ENCODE measurements at places on chromosomes 7 and 10.

GRCh38 chr7:43362652-43363034 is 220.3 kb upstream of the STK17A start:
- no peak for DNase-seq

DNA sequence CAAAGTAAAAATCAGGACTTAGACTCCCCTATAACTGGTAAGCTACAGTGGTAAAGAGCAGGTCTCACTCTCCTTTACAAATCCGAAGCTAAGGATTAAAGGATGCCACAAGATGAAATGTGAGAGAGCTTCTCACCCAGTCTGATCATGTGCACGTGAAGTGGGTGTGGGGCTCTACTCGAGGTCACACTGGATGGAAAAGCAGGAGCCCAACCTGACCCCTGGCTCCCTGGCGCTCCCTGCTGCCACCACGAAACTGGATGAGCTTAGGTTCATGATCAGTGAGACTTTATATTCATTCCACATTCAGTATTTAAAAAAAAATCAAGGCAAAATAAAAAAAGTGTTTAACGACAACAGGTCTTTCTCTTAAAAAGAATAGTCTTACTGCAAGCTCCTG is 21.7 kb upstream of the FOXI2 start:
- DNase-seq: no peak

GRCh38 chr10:2791774-2792443 is 275.4 kb upstream of the PFKP start:
- peak; percentile 32 for DNase-seq

- DNase-seq: no peak
Observed at GRCh38 chr7:78062214-78062613, 263.6 kb downstream of the PHTF2 start.

- DNase-seq: no peak
Observed at GRCh38 chr7:110336423-110336822, 754.5 kb upstream of the LRRN3 start.

- DNase-seq: no peak
Observed at GRCh38 chr10:77240041-77240652, 397.5 kb downstream of the KCNMA1 start.

DNA sequence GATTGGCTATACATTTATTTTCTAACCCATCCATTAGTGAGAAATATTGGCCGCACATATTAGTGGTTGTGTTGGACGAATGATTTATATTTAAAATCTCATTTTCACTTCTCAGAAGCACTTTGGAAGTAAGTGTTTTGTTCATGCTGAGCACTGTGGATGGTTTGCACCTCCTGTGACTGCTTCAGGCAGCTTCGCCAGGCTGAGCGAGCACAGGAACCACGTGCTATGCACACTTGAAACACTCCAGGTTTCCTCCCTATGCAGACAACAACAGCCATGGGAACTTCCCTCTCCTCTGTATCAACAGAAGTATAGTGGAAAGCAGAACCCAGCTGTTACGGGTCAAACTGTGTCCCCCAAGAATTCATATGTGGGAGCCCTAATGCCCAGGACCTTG is 67.3 kb upstream of the WDR11 start:
- no peak for DNase-seq

DNA sequence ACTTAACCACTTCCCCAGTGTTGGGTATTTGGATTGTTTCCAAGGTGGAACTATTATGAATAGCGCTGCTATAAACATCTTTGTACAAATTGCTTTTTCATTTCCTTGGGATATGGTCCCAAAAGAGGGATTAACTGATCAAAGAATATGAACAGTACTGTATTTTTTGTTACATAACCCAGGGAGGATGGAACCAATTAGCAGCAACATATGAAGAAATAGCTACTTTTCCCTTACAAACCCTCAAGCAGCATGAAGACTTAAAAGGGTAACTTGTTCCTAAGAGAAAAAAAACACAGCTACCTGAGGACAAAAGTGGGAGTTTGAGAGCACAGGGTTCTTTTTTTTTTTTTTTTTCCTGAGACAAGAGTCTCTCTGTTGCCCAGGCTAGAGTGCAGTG is 13.1 kb upstream of the TLX1 start:
- DNase-seq: no peak

- no peak for DNase-seq
Observed at GRCh38 chr10:12589291-12589690, 239.9 kb downstream of the CAMK1D start.

- DNase-seq: no peak
Observed at GRCh38 chr10:24822590-24822989, 98.9 kb upstream of the ARHGAP21 start.

- DNase-seq: no peak
Observed at GRCh38 chr7:107386548-107387102, 83.2 kb upstream of the GPR22 start.

- no peak for DNase-seq
Observed at GRCh38 chr10:88989824-88990383, 694 bp upstream of the FAS start.

GRCh38 chr10:110842326-110842904 is 29.3 kb upstream of the PDCD4 start:
- no peak for DNase-seq

DNA sequence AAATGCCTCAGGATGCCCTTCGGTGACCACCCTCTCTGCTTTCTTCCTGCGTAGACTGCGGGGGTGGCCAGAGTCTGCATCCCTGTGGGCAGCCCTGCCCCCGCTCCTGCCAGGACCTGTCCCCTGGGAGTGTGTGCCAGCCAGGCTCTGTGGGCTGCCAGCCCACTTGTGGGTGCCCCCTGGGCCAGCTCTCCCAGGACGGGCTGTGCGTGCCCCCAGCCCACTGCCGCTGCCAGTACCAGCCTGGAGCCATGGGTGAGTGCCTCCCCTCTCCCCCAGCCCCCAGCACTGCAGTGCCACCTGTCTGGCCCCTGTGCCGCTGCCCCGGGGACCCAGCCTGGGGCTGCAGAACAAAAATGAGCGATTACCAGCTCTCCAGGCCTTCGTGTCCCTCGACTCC is 23.1 kb upstream of the ZNF862 start:
- no peak for DNase-seq

DNA sequence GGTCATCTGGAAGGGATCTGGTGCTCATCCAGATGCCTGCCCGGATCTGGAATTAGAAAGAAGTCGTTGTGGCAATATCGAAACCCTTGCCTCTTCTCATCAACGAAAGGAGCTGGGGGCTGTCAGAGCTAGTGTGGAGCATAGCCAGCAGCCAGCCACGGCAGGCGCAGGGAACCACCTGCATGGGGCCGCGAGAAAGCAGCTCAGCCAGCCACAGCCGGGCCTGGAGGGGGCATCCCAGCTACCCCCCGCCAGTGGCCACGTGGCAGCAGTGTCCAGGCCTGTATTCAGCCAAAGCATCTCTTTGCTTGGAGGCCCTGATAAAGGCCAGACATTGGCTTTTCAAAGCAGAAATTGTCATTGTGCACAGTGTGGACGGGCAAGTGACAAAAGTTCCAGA is 19.1 kb downstream of the GPR26 start:
- no peak for DNase-seq

DNA sequence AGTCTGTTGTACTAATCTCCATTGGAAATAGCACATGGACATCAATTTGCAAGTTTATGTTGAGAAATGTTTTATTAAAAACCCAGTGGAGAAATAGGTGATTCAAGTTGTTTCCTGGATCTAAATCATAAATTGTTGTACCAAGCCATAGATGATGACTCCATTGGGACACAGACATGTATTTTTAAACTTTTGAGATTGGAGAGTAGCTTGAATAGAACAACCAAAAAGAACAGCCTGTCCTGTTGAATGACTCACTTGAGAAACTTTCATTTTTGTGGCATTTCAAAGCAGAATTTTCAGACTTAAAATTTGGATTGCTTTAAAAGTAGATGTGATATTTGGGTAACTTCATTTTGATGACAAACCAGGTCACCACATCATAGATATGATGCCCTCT is 197.5 kb downstream of the GPAM start:
- no peak for DNase-seq
